T-cell (primary cell): ENCODE measurements at places on chromosomes 6 and 20.

DNA sequence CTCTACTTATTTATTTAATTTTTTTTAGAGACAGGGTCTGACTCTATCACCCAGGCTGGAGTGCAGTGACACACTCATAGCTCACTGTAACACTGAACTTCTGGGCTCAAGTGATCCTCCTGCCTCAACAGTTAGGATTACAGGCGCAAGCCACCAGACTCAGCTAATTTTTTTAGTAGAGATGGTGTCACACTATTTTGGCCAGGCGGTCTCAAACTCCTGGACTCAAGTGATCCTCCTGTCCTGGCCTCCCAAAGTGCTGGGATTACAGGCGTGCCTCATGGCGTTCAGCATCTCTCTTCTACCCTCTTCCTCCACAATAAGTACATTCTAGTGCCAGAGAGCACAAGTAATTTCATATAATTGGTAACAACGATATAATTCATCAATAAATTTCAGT lies 5.5 kb downstream of the SSR1 start:
- DNase-seq, result no peak

DNA sequence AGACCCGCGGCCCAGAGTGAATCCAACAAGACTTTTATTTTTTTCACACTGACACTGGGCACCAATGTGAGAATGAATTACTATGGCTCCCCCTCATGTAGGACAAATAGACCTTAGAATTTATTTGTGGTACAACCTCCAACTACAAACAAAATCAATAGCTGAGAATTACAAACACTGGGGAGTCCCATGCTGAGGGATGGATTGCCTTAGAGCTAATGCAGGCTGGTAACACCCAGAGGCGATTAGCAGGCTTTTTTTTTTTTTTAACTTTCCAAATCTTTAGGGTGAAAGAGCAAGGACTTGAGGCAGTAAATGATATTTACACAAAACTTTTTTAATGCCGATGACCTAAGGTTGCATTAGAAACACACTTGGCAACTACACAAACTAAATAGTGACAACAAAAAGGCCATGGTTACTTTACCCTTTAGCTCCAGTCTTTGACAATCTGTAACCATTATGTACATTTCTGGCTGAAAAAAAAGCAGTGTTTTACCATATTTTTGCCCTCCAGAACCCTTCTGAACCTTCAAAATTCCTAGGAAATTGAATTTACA lies 21.8 kb downstream of the SAYSD1 start:
- DNase-seq, result no peak

GRCh38 chr6:81766482-81767069 lies 14.1 kb upstream of the TENT5A start:
- DNase-seq, result no peak

GRCh38 chr6:143260857-143261256 lies 189.6 kb downstream of the ADAT2 start:
- DNase-seq, result no peak

GRCh38 chr6:155694419-155694790 lies 238.8 kb upstream of the NOX3 start:
- DNase-seq, result no peak
